RPMI7951 (cell line): ENCODE measurements at places on chromosomes 2 and 18. TPM values are rescaled to one million over a fixed set of nuclear protein-coding genes. Genes with fewer than 3 reads are reported as not detected.
A peak's percentile ranks its signal among the peaks of the same experiment; 100 is the strongest.

DNA sequence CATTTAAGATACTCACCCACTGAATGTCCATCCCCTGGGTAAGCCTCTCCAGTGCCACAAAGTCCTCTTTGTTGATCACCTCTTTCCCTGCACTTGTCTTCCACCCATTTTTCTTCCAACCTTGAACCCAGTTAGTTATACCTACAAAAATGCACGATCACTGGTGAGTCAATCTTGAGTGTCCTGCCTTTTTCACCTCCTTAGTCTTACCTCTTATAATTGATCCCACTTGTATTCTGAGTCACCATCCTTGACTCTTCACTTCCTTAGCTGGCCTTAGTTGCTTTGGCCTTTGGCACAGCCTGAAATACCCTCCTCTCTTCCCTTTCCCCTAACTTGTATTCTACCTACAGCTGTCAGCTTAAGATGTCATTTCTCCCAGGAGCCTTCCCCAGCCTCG lies 10.2 kb downstream of the RNASEH1 start:
- no peak for DNase-seq

DNA sequence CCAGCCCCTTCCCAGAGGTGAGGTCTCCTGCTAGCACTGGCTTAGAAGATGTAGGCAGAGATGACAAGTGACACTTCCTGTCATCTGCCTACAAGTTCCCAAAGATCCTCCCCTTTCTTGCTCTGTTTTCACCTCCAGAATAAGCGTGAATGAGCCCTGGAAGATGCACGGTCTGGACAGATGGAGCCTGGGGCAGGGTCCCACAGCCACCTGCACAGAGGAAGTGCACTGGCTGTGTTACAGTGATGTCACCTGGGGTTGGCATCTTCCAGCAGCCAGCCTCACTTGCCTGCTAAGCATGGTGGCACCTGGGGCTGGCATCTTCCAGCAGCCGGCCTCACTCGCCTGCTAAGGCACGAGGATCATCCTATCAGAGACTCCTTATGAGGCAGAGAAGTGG lies 32.3 kb downstream of the TMEM18 start:
- no peak for DNase-seq

- peak; percentile 68 for DNase-seq
Measured at GRCh38 chr2:84888401-84889276, 7.8 kb upstream of the TRABD2A start.

DNA sequence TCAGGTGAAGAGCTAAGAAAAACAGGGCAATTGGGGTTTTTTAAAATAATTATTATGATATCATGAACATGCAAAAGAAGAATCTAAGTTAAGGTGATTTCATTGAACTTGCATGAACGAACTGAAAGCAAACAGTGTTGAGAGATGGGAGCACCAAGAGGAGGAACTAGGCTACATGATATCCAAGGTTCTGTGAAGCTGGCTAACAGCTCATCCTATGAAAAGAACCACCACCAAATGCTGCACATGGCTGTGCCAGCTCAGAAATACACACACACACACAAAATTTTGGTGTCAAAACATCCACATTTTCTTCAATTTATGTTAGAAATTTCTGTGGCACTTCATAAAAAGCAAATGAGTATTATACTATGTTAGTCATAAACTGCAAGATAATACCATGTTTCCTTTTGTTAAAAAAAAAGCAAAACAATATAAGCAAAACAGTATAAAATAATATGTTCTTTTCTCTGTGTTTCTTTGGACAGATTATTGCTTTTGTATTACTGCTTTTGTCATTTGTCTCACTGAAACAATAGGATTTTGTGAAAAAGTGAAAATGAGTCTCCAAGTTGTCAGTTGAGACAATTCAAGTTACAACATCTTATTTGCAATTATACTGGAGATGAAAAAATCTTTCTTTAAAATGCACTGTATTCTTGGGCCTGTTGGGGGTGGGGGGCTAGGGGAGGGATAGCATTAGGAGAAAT lies 12.6 kb upstream of the TTC32 start:
- DNase-seq, result no peak

DNA sequence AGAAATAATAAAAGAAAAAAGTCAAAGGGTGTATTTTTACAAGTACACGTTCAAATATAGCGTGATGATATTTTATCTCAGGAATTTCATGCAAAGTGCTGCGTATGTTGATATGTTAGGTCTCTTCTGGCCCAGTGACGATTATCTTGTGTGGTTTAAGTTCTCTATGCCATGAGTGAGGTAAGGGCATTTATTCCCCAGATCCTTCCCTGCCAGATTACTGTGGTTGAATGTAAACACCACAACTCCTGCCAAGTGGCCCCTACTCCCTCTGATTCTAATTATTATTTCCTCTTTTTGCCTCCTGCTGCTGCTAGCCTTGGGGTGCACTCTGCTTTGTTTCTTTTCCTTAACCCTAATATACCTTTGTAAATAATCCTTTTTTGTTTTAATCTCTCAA lies 12.2 kb downstream of the SCN2A start:
- DNase-seq, result no peak

GRCh38 chr2:22826703-22827102 lies 558.3 kb upstream of the KLHL29 start:
- DNase-seq, result no peak

DNA sequence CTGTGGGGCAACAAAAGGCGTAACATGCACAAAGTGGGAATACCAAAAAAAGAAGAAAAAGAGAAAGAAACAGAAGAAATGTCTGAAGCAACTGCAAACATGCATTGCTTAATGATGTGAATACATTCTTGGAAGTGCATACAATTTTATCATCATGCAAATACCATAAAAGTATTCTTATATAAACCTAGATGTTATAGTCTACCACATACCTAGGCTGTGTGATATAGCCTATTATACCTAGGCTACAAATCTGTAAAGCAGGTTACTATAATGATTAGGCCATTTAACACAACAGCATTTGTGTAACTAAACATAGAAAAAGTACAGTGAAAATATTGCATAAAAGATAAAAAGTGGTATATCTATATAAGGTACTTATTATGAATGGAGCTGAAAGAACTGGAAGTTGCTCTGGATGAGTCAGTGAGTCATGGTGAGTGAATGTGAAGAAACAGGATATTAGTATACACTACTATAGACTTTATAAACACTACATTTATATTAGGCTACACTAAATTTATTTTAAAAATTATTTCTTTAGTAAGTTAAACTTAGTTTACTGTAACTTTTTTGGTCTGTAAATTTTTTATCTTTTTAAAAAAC lies 319.4 kb upstream of the KCNH7 start:
- peak; percentile 37 for DNase-seq

DNA sequence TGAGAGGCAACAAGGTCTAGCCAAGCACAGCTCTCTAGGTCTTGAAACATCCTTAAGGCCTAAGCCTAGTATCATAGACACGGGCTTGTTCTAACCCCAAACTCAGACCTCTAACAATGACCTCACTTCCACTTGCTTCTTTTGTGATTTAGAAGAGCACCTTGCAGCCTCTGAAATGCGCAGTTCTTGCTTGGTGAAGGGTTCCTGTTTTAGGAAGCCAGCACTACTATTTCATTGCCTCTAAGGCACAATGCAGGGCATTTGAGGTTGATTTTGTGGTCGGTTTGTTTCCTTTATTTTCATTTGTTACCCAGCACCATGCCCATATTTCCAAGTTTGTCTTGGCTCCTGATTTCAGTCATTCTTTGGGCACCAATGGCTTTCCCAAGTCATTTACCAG lies 117.0 kb upstream of the CYP1B1 start:
- DNase-seq, result peak; percentile 22

DNA sequence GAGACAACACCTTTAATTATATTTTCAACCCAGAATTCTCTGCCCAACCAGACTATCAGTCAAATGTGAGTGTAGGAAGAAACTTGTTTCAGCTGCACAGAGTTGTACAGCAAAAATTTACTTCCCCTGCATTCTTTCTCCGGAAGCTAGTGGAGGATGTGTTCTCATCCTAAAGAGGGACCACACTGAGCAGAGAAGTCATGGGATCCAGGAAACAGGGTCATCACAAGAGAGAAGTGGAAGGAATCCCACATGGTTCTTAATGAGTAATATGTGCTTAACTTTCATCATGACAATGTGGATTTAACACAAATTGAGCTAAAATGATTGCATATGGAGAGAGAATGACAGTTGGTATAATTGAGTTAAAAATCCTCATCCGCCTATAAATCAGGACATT lies 78.2 kb downstream of the INPP4A start:
- DNase-seq, result no peak

Gene ABCG8
- not detected in 2 replicates for total RNA-seq

Gene SMYD5
- 20.1 and 21.5 TPM in 2 replicates for total RNA-seq

Gene BCL2
- 0.84 and 1.4 TPM in 2 replicates for total RNA-seq
